ENCODE measurements at places on chromosomes 16 and 17.
A peak's percentile ranks its signal among the peaks of the same experiment; 100 is the strongest.

DNA sequence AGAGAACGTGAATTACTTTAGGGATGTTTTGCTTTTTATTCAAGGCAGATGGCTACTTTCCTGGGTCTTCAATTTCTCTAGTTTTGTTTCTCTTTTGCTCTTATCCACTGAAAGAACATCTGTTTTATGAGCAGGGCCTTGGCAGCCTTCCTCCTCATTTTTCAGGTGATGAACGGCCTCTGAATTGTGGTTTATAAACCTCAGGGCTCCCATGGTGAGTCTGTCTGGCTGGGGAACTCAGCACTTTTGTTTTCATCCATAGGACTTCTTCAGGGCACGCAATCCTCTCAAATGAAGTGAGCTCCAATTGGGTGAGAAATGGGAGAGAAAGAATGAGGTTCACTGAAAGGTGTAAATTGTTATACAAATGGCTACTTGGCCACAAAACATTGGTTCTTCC is 186.4 kb upstream of the ERCC4 start:
- DNase-seq = peak; percentile 31

GRCh38 chr17:42669977-42670788 is 6.6 kb downstream of the PLEKHH3 start:
- DNase-seq = no peak

- peak; percentile 73 for DNase-seq
Measured at GRCh38 chr16:29816694-29817441, 916 bp downstream of the PAGR1 start.

DNA sequence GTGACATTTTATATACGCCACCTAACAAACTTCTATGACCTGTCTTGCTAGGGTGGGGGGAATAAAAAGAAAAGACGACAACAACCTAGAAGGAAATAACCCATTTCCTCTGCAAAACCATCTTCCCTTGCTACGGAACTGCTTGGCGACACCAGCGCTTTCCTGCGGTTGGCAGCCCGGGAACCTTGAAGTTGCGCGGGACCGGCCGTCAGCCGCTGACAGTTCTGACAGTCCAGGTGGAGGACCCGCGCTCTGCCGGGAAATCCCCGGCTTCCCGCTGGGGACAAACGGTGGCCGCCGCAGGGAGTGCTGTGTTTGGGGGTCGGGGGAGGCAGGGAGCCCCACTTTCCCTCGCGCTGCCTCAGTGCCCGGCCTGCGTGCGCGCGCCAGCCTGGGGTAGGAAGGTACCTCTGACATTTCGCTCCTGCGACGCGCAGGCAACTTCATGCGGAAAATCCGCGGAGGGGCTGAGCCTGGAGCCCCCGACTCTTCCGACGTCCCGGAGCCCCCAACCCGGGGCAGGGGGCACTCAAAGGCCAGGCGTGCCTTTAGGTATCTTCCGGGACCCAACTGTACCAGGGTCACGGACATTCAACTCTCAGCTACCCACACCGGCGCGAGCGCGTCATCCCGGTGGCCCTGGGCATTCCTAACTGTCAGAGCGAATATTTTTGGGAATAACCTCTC is 516 bp downstream of the SLC16A6 start:
- peak; percentile 15 for DNase-seq

GRCh38 chr16:84459533-84459894 is 44.9 kb downstream of the MEAK7 start:
- DNase-seq = no peak

GRCh38 chr17:13513039-13513405 is 88.7 kb downstream of the HS3ST3A1 start:
- DNase-seq = peak; percentile 58
